ENCODE measurements at places on chromosomes 5 and 9.

DNA sequence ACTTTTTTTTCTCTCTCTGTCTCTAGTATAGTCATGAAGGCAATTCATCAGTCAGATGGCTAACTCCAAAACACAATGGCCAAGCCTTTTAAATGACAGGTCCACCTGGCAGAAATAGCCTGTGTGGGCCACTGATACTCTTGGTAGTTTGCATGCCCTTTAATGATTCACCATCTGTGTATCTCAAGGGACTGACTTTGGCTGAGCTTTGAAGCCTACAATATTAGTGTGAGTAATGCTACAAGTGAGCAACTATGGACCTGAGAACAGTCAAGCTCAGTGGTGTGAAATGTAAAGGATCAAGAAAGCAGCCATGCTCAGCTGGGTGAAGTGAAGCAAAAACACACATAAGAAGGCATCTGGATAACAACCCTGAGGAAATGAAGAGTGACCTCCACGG, 506.9 kb downstream of the TLE1 start:
- DNase-seq = no peak

- DNase-seq = peak; percentile 63
These were observed 18.3 kb upstream of the TCOF1 start for GRCh38 chr5:150339165-150339564.

DNA sequence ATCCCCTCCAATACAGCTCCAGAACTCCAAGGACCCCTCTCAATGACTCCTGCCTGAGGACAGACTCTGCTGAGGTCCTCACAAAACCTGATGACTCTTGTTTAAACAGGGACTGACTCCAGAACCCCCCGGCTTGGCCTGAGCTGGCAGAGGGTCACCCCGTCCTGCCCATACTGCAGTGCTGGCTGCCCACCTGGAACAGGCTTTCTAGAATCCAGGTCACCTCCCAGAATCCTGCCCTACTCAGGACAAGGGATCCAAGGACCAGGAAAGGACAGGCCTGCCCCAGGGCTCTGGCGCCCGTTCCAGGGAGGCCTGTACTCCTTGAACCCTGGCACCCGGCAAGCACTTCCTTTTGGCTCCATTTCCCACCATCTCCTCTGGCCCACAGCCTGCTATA, 22.2 kb downstream of the RALGDS start:
- DNase-seq = no peak

DNA sequence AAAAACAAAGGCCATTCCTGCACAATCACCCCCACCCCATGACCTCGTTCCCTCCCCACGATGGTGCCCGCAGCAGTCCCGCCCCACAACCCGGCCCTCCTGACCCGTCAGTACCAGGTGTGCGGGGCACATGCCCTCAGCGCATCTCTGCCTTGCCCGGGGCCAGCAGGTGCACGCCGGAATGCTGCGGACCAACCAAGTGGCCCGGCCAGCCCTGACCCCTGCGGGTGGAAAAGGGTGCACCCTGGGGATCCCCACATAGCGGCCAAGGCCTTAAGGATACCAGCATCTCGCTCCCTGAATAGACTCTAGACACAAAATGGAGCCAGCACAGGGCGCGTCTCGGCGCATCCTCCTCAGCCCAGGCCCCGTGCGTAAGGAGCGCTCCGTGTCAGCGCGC, 6.0 kb downstream of the SFXN1 start:
- no peak for DNase-seq

DNA sequence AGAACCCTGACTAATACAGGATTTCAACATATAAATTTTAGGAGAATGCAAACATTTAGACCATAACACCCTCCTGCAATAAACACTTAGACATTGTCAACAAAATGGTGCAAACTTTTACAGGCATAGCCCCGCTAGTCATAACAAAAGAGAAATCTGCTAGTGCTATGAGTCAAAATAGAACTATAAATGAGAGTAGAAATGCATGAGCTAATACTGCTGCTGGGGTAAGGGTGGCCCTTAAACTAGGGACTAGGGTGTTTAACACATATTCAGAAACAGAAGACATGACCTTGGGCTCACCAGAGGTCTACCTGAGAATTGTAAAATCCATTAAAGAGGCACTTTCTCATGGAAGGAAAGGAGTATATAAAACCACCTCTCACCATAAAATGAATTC, 131.6 kb downstream of the TLR4 start:
- no peak for DNase-seq

DNA sequence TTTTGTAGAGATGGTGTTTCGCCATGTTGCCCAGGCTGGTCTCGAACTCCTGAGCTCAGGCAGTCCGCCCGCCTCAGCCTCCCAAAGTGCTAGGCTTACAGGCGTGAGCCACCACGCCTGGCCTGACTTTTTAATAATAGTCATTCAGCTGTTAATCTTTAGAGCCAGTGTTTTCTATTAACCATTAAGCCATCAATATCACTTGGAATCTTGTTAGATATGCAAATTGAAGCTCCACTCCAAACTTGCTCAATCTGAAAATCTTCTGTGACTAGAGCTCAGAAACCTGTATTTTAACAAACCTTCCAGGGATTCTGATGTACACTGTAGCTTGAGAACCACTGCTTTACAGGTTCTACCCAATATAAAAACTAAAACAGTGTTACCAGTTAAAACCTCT, 113.5 kb downstream of the CDC42SE2 start:
- DNase-seq = no peak

GRCh38 chr5:103646698-103647614, 84.4 kb upstream of the NUDT12 start:
- no peak for DNase-seq

DNA sequence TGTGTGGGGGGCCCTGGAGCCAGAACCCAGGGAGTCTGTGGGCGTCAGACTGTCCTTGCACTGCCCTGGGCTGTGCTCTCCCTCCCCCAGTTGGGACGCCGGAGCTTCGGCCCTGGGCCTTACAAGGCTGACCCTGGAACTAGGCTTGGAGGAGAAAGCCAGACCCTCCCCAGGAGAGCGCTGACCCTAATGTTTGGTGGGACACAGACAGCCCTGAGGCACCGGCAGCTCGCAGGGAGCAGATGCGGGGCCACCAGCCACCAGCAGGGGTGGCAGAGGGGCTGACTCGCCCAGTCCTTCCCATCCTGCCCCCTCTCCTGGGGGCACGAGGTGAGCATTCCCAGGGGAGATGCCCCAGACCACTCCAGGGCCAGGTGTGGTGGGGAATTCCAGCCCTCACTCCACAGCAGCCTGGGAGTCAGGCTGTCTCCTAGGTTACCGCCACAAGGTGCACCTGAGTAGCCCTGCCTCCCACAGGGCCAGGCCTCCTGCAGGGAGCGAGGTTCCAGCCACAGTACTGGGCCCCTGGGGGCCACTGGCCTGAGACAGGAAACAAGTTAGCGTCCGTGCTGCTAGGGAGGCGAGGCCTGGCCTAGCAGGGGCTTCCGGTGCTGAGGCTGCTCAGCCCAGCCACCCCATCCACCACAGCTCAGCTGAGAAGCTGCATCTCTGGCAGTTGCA, 134.6 kb downstream of the OLFM1 start:
- no peak for DNase-seq

GRCh38 chr5:80193401-80193800, 62.4 kb downstream of the SERINC5 start:
- peak; percentile 84 for DNase-seq

DNA sequence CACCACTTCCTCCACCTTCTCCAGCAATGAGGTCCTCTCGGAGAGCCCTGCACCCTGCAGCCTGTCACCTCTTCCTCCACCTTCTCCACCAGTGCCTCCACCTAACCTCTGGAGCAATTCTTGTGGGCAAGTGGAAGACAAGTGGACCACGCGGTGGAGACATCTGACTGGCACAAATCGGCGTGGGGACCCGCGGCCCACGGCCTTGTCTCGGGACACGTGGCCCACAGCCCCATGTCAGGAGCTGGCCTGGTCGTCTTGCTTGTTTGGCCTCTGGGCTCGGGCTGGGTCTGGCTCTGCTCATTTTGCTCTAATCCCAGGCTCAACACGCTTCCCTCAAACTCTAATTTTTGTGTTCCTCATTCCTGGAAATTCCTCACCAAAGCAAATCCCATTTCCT, 393.1 kb upstream of the IRX1 start:
- DNase-seq = no peak

DNA sequence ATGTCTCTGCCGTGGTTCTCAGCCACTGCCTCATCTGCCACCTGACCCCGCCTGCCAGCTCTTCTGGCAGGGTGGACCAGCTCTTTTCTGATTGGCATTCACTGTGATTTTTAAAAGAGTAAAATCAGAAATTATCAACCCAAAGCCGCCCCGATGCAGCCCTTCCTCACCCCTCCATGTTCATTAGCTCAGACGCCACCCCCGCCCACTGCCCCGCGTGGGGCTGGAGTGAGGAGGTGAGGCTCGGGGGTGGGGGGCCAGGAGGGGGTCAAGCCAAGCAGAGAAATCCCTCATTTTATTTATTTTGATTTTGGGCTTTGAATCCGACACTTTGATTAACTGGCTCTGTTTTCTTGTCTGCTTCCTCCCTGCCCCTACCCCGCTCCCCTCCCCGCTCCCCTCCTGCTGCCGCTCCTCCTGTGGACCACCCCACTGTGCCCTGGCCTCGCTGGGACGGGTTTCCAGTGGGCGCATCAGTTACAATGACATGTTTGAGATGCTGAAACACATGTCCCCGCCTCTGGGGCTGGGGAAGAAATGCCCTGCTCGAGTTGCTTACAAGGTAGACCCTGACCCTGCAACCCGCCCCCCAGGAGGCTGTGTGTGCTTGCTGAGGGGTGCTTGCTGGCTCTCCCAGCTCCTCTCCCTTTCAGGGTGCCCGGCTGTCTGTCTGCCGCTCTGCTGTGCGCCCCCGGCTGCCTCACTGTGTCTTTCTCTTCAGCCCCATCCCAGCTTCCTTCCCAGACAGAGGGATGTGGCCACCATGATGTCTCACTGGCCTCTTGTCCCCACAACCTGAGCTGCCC, 224.9 kb downstream of the CACNA1B start:
- no peak for DNase-seq

DNA sequence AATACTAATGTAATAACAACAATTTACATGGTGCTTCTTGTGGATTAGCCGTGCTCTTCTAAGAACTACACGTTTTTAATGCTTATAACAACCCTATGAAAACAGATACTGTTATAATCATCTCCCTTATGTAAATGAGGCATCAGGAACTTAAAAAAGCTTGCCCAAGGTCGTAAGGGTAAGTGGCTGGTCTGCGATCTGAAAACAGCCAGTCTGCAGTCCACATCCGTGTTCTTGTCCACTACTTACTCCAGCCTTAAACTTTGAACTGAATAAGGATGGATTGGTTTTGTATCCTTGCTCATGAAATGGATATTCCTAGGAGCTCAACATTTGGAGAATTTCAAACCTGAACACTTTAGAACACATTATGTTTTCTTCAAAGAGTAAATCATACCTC, 26.7 kb downstream of the PAM start:
- DNase-seq = no peak

GRCh38 chr5:155562158-155562557, 548.6 kb downstream of the KIF4B start:
- no peak for DNase-seq

- DNase-seq = peak; percentile 3
These were observed 182.2 kb downstream of the AOPEP start for GRCh38 chr9:94908583-94909249.

GRCh38 chr5:67246108-67246507, 49.5 kb upstream of the CD180 start:
- DNase-seq = peak; percentile 54

DNA sequence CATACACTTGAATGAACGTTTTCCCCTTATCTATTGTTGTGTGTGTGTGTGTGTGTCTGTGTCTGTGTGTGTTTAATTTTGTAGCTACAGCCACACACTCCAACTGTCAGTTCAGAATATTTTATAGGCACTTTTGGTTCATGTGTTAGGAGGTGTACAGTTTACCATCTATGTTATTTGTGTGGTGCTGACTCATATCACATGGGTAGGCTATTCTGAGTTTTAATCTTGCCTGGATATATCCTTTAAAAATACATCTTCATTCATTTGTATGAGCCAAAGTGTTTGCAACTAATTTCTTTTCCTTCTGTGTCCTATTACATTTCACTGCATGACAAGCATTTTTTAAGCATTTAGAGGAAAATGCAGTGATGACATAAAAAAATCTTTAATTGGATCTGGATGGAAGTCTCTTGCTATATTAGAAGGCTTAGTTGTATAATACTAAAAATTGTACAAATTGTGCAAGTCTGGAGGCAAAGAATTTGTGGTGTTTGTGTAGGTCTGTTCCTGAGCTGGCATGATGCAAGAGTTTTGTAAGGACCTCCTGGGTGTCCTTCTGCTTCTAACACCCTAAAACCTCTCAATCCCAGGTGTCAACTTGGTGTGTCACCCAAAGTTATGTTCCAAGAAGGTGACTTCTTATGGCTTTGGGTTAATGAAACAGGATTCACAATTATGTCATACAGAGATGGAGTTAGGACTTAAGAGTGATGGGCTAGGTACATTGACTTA, 52.4 kb upstream of the HMHB1 start:
- no peak for DNase-seq

- no peak for DNase-seq
These were observed 4.2 kb upstream of the KCNIP1 start for GRCh38 chr5:170499621-170500020.

DNA sequence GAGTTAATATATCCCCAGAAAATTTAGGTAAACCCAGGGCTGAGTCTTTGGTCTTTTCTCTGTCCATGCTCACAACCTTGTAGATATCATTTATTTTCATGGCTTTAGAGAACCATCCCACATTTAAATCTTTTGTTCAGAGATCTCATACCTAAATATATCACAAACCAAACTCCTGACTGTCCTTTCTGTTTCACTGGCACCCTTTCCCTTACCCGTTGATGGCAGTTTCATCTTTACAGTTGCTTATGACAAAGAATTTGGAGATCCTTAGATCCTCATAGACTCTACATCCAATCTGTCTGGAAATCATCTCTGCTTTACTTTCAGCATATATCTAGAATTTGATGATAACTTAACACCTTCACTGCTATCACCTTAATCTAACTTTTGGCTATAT, 19.2 kb downstream of the RNF180 start:
- DNase-seq = no peak

DNA sequence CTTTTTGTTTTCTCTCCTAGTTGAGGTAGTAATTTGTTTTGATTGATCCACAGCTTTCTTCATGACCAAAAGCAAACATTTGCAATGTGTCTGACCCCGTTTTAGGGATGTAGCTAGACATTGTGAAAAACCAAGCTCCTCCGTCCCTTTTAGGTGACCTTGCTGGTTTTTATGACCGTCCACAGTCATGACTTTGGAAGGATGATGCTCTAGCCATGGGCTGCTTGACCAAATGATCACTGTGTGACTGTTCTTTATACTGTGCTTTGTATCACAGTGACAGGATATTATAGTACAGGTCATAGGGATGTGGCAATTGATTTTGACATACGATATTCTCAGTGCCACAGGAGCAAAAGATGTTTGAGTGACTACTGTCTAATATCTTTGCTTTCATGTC, 54.4 kb downstream of the KCNN2 start:
- no peak for DNase-seq

DNA sequence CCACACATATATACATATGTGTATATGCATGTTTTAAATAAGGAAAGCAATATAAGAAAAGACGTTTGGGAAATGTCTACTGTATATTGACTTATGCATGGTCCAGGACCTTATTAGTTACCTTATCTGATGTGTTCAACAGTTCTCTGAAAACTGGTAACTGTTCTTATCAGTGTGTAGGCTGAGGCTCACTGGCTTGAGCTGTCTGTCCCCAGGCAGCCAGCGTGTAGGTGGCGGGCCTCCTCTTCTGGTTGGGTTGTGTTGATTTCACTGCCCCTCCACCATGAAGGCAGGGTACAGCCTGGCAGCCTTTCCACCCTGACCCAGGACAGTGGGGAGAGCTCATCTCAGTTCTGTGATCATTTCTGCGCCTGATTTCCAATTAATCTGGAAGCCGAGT, 38.7 kb upstream of the SEMA4D start:
- no peak for DNase-seq

- DNase-seq = no peak
These were observed 339.8 kb downstream of the AGTPBP1 start for GRCh38 chr9:85401998-85402397.
